ENCODE measurements at places on chromosomes 16 and 17. TPM values are rescaled to one million over a fixed set of nuclear protein-coding genes. Genes with fewer than 3 reads are reported as not detected.

GRCh38 chr17:64418506-64419339 is 28.1 kb upstream of the PECAM1 start:
- DNase-seq = peak; percentile 31

- DNase-seq = no peak
Measured at GRCh38 chr17:12726131-12726530, 60.4 kb downstream of the MYOCD start.

- no peak for DNase-seq
Measured at GRCh38 chr16:7653746-7654461, 321.3 kb downstream of the RBFOX1 start.

GRCh38 chr16:11151156-11151884 is 104.7 kb downstream of the SOCS1 start:
- DNase-seq = no peak

Gene PLD6
- 3.4 TPM for polyA plus RNA-seq

- no peak for DNase-seq
Measured at GRCh38 chr17:41171886-41172285, 3.9 kb upstream of the KRTAP4-3 start.

Gene KRT14
- 0.39 TPM for polyA plus RNA-seq

DNA sequence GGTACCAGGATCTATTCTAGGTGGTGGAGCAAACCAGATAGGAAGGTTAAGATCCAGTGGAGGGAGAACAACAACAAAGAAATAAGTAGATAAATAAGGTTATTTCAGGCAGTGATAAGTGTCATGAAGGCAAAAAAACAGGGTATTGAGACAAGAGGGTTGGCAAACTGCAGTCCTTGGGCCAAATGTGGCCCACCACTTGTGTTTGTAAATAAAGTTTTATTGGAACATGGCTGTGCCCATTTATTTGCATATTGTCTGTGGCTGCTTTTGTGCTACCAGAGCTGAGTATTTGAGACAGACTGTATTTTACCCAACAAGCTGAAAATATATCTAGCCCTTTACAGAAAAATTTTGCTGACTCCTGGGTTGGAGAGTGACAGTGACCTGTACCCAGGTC is 361.3 kb downstream of the XYLT1 start:
- DNase-seq = no peak

GRCh38 chr17:64492481-64493109 is 4.3 kb downstream of the POLG2 start:
- DNase-seq = no peak

GRCh38 chr17:1467898-1468492 is 12.0 kb upstream of the CRK start:
- no peak for DNase-seq

GRCh38 chr16:47815655-47816054 is 340.1 kb downstream of the ABCC12 start:
- DNase-seq = no peak

GRCh38 chr17:69540356-69540755 is 125.9 kb downstream of the MAP2K6 start:
- DNase-seq = no peak

- no peak for DNase-seq
Measured at GRCh38 chr16:2432801-2433505, 3.7 kb downstream of the CCNF start.

- DNase-seq = peak; percentile 18
Measured at GRCh38 chr16:16797239-16797638, 418.3 kb downstream of the NPIPA7 start.

DNA sequence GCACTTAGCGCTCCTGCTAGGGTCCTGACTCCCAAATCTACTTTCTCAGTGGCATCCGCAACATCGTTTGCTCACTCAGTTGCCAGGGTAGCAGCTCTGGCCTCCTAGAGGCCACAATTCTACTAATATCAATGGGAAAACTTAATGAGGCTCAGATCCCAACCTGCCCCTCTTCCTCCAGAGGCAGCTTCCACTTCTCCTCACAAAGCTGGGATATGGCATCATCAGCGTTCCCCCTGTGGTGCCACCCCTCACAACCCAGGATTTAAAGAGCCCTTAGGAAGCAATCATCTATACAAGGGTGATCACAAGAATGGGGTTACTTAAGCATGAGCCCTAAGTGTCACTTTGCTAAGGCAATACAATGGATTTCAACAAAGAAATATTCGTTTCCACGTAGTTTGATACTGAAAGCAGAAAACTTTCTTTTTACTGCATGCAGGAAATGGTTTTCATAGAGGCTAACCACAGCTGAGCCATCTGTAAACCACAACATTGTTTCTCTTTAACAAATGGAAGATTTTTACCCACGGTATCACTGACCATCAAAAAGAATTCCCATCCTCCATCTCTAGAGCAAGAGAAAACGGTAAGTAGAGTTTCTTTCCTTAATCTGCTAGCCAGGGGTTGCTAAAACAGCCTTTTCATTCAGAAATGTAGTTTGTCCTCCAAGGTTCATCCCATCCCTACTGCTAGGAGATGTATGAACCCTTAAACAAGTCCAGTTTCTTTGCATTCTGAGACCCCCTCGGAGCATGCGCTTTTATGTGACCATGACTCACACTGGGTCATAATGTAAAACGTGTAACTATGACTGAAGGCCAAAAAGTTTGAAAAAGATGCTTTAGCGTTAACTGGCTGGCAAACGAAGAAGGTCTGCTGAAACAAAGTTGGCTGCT is 68.3 kb upstream of the BCAR1 start:
- DNase-seq = no peak

Gene ANKRD40CL
- 0.13 TPM for polyA plus RNA-seq

- DNase-seq = no peak
Measured at GRCh38 chr16:82313754-82314153, 143.7 kb upstream of the MPHOSPH6 start.

GRCh38 chr17:11739351-11739750 is 141.1 kb downstream of the DNAH9 start:
- no peak for DNase-seq

Gene PARD6A
- polyA plus RNA-seq = 4.6 TPM

Gene CLDN7
- 41.8 TPM for polyA plus RNA-seq

Gene SCNN1G
- polyA plus RNA-seq = 47.0 TPM

Gene CMC2
- polyA plus RNA-seq = 68.1 TPM

- no peak for DNase-seq
Measured at GRCh38 chr17:2233441-2233947, 70.1 kb downstream of the SMG6 start.

Gene PIK3R5
- polyA plus RNA-seq = 0.90 TPM

GRCh38 chr17:19376811-19377210 is 1.5 kb upstream of the MAPK7 start:
- DNase-seq = no peak

Gene SP2
- 23.8 TPM for polyA plus RNA-seq

GRCh38 chr16:11797957-11798299 is 870 bp upstream of the ZC3H7A start:
- no peak for DNase-seq

DNA sequence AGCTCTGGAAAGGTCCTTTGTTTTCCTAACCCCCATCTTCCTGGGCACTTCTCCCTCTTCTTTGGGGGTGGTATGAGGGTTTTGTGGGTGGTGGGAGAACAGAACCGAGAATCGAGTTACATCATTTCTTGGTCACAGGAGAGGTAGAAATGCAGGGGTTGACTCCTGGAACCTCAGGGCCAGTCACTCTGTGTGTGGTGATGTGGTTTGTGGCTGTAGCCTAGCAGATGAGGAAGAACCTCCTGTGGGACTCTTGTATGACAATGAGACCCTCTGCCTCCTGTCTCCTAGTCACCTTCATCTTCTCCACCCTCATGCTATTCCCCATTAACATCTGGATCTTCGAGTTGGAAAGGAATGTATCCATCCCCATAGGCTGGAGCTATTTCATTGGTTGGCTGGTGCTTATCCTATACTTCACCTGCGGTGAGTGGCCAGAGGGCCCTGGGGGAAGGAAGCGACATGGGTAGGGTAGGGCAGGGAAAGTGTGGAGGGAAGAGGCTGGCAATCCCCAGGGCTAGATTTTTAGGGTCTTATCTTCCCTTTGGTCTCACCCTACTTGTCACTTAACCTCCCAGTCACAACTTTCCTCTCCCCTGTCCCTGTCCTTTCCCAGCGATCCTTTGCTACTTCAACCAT is 5.5 kb downstream of the ODF4 start:
- DNase-seq = no peak

- no peak for DNase-seq
Measured at GRCh38 chr17:33300241-33300640, 7.1 kb upstream of the ASIC2 start.

DNA sequence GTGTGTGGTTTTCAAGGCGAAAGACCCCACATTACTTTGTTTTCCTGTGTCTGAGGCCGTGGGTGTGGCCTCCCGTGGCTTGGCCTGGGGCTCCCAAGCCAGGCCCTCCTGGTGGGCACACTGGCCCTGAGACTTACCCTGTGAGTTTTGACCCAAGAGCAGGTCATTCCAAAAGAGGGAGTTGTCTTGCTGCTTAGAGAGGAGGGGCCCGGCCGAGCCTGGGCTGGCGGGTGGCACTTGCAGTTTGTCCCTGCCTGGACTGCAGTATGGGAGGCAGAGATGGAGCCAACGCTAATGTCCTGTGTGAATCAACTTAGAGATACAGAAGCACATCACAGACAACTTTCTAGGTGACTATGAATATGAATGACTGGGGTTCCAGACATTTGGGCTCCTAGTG is 22.7 kb downstream of the PLEKHG4 start:
- DNase-seq = no peak

Gene P2RX5
- polyA plus RNA-seq = 1.3 TPM

DNA sequence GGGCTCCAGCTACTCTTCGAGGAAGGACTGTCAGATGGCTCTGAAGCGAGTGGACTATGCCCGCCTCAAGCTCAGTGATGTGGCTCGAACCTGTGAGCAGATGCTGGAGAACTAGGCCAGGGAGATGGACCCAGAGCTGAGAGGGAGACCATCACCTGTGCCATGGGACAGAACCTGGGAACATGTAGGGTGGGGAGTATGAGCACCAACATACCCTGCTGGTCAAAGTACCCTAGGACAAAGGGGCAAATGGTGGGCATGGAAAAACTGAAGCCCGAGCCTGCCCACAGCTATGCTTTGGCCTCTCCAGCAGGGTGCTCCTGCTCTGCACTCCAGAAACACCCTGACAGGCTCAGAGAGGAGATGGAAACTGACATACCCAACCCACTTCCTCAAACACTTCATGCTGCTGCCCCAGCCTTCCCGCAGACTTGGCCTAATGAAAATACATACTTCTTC is 1.9 kb downstream of the MED11 start:
- DNase-seq = no peak

DNA sequence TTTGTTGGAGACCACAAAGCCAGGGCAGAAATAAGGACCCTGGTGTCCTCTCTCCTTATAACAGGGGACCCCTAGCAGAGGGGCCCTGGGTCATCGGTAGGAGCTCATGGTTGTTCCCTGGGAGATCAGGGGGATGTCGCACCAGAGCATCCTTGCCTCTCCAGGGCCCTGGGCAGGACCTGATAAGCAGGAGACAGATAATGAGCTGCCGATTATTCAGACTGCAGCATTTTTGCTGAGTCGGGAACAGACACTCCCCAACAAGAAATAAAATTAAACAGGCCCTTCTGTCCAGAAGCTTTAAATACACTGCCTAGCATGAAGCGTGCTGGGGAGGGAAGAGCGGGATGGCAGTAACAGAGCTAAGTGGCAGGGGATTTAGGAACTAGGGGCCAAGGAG is 15.4 kb upstream of the GFAP start:
- no peak for DNase-seq

- no peak for DNase-seq
Measured at GRCh38 chr17:49690256-49690655, 12.4 kb upstream of the SPOP start.

- no peak for DNase-seq
Measured at GRCh38 chr17:82899941-82900340, 60.1 kb upstream of the ZNF750 start.

- DNase-seq = no peak
Measured at GRCh38 chr16:75502916-75503605, 7.8 kb upstream of the CHST6 start.

DNA sequence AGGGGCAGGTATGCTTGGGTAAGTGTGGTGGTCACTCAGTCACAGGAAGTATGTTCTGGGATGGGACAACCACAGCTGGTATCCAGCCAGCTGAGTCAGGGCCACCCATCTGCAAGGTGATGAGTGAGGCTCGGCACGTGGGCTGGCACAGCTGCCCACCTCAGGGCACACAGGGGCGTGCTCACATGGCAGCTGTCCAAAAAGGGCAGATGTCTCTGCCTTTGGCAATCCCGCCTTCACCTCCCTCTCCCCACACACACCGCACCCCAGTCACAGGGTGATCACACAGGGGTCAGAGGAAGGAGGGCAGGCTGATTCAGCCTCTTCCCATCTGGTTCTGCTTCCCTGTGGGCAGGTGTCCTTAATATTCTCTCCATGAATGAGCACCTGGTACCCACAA is 85.9 kb upstream of the TOB1 start:
- DNase-seq = no peak

Gene NLK
- polyA plus RNA-seq = 53.9 TPM

Gene NHLRC4
- 8.9 TPM for polyA plus RNA-seq

Gene MAP2K6
- 22.4 TPM for polyA plus RNA-seq

Gene ZNF75A
- 59.3 TPM for polyA plus RNA-seq
